ENCODE measurements at places on chromosomes 16 and 17. TPM values are rescaled to one million over a fixed set of nuclear protein-coding genes. Genes with fewer than 3 reads are reported as not detected.

Gene UNC45B
- total RNA-seq, result not detected

Gene IGSF6
- not detected for total RNA-seq

- no peak for DNase-seq
- H3K27me3 ChIP-seq, result no peaks in the 10 kb centered on the region
- no peaks in the 10 kb centered on the region for H3K4me1 ChIP-seq
These were observed 218.5 kb downstream of the CDH8 start for GRCh38 chr16:61817583-61818278.

DNA sequence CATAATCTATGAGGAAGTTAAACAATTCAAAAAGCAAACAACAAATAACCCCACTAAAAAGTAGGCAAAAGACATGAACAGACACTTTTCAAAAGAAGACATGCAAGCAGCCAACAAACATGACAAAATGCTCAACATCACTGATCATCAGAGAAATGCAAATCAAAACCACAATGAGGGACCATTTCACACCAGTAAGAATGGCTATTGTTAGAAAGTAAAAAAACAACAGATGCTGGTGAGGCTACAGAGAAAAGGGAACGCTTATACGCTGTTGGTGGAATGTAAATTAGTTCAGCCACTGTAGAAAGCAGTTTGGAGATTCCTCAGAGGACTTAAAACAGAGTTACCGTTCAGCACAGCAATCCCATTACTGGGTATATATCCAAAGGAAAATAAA lies 24.4 kb downstream of the TNFRSF13B start:
- H3K36me3 ChIP-seq, result no peaks in the 10 kb centered on the region
- H3K4me3 ChIP-seq, result no peak overlapping the region
- peak; percentile 32 for DNase-seq
- H3K27ac ChIP-seq, result no peak overlapping the region
- H3K4me1 ChIP-seq, result no peaks in the 10 kb centered on the region

GRCh38 chr17:67467500-67468455 lies 90.7 kb downstream of the PITPNC1 start:
- no peak overlapping the region for H3K4me3 ChIP-seq
- H3K4me1 ChIP-seq, result no peaks in the 10 kb centered on the region
- DNase-seq, result peak; percentile 36
- H3K27me3 ChIP-seq, result no peaks in the 10 kb centered on the region
